ENCODE measurements at places on chromosomes 2 and 18.
A peak's percentile ranks its signal among the peaks of the same experiment; 100 is the strongest.

GRCh38 chr2:228239207-228239906 is 57.9 kb upstream of the SPHKAP start:
- DNase-seq = no peak

DNA sequence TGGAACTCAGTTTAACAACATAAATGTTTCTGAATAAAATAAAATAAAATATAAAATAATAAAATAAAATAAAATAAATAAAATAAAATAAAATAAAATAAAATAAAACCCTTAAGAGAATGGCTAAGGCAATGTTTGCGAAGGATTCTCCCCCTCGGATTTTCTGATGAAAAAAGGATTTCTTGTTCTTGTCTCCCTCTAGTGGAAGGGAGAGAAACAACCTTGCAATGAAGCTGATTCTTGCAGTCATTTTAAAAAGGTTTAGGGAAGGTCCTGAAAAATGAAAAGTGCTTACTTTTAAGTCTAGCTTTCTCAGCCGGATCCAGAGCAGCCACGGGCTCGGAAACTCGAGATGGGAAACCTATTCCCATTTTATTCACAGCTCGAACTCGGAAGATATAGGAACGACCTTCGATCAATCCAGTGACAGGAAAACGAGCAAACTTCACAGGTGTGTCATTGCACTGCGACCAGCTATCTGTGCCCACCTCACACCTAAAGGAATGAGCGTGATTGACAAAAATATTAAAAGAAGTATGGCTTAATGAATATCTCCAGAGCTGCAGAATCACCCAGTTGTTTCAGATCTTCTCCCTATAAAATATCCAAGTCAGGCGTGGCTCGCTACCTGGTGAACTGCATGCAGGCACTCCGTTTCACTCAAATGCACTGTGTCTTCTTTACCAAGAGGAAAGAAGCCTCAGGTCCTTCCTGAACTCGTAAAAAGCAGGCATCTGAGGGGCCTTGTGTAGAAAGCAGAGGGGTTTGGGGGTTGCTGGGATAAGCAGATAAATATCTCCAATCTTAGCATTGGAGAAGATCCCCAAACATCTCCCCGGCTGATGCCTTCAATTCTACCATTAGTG is 68.1 kb downstream of the MYOM1 start:
- DNase-seq = peak; percentile 11

GRCh38 chr2:38279201-38279600 is 97.9 kb downstream of the ATL2 start:
- no peak for DNase-seq

- no peak for DNase-seq
These were observed 437.0 kb downstream of the PTPRM start for GRCh38 chr18:8003878-8004675.

Measured in HFF-Myc (cell line).